Fibroblast of villous mesenchyme (primary cell): ENCODE measurements at places on chromosomes 6 and 20. TPM values are rescaled to one million over a fixed set of nuclear protein-coding genes. Genes with fewer than 3 reads are reported as not detected.

ATP9A gene
- 6.9 and 9.3 TPM in 2 replicates for total RNA-seq

GRCh38 chr6:157150076-157150475, 173.2 kb downstream of the TMEM242 start:
- DNase-seq, result peak; percentile 54

- DNase-seq, result no peak
Measured at GRCh38 chr6:95501032-95501904, 76.1 kb upstream of the MANEA start.

GRCh38 chr20:63873477-63873971, 8.5 kb downstream of the TPD52L2 start:
- DNase-seq, result peak; percentile 75
